ENCODE measurements at places on chromosomes 6 and 20. TPM values are rescaled to one million over a fixed set of nuclear protein-coding genes. Genes with fewer than 3 reads are reported as not detected.

Gene TRIM26
- total RNA-seq, result 15.6 TPM

Gene HCRTR2
- not detected for total RNA-seq

GRCh38 chr20:25271486-25272222, 23.8 kb downstream of the PYGB start:
- DNase-seq, result peak; percentile 38

DNA sequence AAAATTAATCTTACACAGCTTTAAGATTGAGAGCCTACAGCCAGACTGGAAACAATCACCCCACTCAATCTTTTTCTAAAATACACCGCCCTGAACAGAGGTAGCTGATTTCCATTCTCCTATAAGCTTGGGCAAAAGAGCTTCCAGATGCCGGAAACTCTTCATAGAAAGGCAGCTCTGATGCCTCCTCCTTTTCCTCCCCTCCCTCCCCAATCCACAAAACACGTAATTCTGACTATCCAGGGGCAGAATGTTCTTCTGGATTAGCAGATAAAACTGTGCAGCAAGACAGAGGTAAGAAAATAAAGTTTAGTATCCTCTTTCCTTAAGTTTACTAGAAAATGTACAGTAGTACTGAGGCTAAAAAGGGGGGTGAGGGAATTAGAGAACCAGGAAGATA, 15.8 kb downstream of the ADNP start:
- DNase-seq, result no peak

DNA sequence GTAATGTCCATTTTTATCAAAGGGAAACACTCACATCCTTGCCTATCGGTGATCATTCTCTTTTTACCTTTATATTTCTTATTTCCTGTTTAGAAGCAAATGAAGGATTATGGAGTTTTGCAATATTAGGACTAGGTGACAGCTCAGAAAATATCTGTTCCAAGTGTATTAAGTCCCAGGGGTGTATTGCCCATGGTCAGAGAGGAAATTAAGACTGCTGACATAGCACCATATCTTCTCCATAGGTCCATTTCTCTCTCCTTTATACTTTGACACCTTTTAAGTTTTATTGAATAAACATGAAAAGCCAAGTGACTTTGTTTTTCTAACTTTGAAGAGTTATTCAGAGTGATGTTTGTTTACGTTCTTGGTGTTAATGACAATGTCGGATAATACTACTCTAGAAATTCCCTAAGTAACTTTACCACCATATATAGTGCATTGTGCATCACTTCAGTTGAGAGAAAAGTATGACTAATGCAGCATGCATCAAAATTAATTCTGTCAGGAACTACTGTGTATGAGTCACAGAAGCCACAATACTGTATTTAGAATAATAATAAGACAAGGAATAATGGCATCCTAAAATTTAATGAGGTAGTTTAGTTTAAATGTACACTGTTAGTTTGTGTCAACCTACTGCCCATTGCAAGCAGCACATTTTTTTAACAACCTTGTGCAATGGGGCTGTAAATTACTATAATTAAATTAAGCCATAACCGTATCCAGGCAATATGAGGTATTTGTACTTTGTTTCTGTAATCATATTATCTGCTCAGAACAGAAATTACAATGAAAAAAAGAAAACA, 474.4 kb upstream of the RNF217 start:
- no peak for DNase-seq

- DNase-seq, result no peak
These were observed 30.0 kb downstream of the KCNG1 start for GRCh38 chr20:50992733-50993457.

- DNase-seq, result no peak
These were observed 31.4 kb downstream of the FYN start for GRCh38 chr6:111841822-111842221.

DNA sequence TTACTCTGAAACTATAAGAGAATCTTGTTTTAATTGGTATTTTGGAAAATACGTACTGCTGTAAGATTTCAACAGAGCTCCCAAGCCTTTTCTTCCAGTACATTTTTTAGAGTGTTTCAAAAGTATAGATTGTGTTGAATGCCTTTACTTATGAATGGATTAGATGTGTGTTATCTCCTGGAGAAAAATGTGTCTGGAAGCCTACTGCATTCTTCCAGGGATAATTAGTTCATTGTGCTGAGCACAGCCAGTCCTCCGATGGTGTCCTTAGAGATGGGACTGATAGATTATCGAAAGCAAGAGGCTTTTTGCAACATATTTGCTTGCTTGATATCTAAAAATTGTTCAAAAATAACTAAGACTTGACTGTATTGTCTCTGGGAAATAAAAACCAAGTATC, 114.2 kb downstream of the PLEKHG1 start:
- DNase-seq, result no peak

DNA sequence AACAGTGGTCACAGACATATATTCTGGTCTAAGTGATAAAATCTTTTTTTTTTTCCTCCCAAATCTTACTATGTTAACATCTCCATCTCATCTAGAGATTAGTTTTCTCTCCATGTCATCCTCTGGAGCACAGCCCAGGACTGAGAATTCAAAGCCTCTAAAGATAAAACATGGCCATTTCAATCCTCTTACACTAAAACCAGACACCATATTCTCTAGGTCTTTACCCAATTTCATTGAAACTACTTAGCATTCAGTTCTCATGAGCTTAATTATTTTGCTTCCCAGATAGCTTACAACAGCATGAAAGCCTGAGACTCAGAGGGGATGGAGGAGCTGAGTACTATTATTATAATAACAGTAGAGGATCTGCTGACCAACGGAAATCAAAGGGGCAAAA, 92.7 kb downstream of the FARS2 start:
- DNase-seq, result no peak

Gene MMP24
- total RNA-seq, result not detected

- DNase-seq, result no peak
These were observed 201.9 kb upstream of the KCNQ5 start for GRCh38 chr6:72419966-72420365.

GRCh38 chr6:106530502-106530901, 98.8 kb downstream of the RTN4IP1 start:
- DNase-seq, result no peak

Gene CST5
- total RNA-seq, result not detected

DNA sequence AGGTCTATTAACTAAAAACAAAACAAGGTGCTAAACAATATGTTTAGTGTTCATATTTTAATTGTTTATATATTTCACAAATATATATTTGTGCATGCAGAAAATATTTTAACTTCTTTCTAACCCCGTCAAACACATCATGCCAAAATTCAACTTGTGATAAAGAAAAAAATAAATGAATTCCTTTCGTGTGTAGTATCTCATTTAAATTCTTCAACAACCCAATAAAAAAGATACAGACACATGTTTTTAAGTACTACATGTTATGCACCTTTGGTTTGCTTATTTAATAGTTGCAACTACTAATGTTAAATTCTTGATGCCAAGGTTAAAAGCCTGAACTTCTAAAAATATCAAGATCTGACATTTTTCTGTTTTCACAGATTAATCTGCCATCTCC, 252.4 kb downstream of the ESR1 start:
- no peak for DNase-seq

DNA sequence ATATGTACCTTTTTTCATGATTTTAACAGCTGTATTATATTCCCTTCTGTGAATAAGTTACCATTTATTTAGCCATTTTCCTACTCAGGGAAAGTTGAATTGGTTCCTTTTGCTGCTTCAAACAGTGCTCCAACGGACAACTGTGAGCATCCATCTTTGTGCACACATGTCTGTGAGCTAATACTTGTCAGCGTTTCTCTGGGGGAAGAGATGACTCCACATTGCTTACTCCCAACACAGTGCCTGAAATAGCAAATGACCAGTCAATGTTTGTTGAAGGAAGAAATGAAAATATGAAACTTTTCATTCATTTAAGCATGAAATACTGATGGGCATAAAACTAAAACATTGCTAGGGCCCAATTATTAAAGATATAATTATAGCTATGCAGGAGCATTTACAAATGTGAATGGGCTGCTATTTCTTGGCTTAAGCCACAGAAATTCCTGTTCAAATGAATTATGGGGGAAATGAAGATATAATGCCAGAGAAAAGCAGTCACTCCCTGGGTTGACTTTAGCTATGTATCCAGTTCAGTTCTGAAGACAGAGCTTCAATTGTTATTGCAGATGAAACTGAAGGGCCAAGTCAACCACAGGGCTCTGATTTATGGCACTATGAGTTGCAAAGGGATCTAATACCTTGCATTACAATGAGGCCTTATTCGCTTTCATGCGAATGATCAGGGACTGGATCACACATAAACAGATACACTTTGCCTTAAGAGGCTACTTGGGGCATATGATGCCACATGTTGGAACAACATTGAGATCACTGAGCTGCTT, 47.4 kb upstream of the FOXC1 start:
- DNase-seq, result no peak

Gene JAG1
- 35.4 TPM for total RNA-seq

Gene RSPH3
- 5.1 TPM for total RNA-seq

Gene C20orf141
- not detected for total RNA-seq

DNA sequence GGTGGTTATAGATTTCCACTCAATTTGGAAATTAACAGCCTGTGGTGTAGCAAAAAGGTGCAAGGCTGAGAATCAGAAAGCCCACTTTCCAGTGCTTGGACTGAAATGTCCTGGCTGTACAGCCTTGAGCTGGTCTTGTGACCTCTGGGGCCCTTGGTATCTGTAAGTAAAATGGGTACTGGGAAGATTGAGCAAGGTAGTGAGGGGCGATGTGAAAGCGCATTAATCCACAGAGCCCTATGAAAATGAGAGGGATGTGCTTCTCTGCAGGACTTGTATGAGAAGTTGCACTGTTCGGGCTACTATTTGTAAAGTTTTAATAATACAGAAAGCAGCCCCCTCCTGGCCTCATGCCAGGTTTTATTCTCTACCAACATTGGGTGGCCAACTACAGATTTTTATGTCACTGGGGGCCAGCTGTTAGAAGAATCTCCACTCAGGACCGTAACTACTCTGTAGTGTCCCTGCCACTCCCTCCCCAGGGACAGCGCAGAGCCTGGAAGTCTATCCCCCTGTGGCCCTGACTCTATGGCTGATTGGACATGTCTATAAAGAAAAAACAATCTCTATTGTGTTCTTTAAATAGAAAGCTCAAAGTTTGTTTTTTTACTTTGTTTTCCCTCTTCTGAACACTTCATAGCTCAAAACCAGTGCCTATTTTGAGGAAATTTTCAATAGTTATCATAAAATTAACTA, 254.7 kb upstream of the TAB2 start:
- no peak for DNase-seq

Gene BHLHE23
- total RNA-seq, result not detected

Gene TMEM170B
- total RNA-seq, result 20.0 TPM

DNA sequence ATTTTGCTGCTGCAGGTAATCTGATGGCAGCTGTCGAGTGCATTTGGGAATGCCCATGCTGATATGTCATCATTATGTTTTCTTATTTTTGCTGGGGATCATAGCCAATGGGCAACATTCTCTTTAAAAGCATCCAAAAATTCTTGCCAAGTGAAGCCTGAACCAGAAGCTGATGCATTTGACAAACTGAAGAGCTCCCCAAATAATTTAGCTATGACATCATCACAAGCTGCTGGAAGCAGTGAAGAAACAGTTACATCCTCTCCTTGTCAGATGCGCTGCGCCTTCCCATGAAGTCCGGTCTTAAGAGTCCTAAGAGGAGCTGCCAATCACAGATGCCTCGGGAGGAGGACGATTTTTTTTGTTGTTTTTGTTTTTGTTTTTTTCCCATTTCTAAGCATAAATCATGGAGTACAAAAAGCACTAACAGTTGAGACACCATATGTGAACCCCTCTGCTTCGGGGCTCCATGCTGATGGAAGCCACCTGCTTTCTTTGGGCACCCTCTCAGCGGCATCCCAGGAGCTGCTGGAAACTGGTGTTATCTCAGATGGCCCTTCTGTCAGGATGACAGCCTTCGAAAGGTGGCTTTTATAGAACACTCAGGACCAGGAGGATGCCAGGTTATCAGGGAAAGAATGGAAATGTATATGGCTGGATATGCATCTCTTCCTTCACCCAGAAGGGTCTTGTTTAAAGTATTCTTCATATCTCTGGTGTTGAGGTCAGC, 56.1 kb upstream of the FOXQ1 start:
- no peak for DNase-seq

DNA sequence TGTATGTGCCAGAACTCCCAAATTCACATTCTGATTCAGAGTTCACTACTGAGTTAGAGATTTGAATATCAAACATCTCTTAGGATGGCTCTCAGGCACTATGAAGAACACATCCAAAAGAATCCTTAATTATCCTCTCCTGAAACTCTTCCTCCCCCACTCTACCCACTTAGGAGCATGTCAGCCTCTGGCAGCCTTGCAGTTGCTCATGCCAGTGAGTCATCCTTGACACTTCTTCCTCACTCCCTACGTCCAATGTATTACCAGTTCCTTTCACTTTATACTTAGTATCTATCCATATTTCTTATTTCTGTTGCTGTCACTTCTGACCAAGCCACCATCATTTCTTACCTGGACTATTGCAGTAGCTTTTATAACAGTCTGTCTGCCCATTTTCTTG, 192.0 kb upstream of the IMPG1 start:
- no peak for DNase-seq

DNA sequence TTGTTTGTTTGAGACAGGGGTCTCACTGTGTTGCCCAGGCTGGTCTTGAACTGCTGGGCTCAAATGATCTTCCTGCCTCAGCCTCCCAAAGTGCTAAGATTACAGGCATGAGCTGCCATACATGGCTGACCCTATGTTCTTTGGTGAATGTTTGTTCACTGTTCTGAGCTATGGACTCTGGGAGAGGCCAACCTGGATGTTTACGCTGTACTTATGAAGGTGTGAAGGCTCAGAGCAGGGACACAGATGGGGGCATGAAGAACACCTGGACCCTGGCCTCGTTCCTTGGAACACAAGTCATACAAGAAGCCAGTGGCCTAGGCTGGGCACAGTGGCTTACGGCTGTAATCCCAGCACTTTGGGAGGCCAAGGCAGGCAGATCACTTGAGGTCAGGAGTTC, 21.1 kb upstream of the CD24 start:
- DNase-seq, result no peak

DNA sequence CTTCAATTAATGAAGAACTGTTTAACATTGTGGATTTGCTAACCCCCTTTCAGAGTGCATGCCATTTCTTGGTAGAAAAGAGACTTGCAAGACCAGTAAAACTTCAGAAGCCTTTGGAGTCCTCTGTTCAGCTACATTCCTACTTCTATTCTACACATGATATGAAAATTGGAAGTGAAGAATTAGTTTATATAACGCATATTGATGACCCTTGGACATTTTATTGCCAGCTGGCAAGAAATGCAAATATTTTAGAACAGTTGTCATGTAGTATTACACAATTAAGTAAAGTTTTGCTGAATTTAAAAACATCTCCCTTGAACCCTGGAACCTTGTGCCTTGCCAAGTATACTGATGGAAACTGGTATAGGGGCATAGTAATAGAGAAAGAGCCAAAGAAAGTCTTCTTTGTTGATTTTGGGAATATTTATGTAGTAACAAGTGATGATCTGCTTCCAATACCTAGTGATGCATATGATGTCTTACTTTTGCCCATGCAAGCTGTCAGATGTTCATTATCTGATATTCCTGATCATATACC, 3.3 kb downstream of the TDRD6 start:
- DNase-seq, result no peak

Gene TINAG
- total RNA-seq, result not detected
